Activated CD4-positive, alpha-beta T cell treated with anti-CD3 and anti-CD28 coated beads, Interleukin-2, amount 50 U/mL, for 48 hours (primary cell): ENCODE measurements at places on chromosomes 1 and 21.
A peak's percentile ranks its signal among the peaks of the same experiment; 100 is the strongest.

DNA sequence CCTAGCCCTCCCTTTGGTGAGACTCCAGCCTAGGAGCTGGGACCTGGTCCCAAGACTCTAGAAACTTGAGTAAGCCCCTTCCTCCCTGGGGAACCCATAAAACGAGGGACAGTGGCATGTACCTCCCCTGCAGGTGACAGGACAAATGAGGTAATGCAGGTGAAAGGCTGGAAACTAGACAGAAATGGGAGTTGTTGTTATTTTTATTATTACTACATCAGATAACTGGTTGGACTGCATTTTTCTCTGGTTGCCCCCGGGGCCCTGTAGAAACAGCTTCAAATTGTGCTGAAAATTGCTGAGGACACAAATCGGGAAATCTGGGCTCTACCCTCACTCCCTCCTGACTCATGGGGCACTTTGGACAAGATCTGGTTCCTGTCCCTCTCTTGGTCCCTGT lies 132.3 kb upstream of the WNT4 start:
- DNase-seq = no peak

DNA sequence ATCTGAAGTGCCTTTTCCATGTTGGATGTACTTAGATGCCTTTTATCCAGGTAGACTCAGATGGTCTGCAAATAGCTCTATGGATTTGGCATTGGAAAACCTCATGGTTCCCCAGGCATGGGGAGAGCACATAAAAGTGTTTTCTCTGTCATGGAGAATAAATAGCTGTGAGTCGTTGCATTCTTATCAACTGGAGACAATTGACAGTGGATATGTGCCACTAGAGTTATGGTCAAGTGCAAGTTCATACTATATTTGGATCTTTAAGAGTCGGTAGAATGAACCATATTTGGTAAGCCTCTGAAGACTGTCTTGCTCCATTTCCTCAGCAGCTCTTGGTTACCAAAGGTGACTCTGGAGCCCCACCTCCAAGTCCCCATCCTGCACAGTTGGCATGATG lies 83.7 kb downstream of the ROR1 start:
- no peak for DNase-seq

DNA sequence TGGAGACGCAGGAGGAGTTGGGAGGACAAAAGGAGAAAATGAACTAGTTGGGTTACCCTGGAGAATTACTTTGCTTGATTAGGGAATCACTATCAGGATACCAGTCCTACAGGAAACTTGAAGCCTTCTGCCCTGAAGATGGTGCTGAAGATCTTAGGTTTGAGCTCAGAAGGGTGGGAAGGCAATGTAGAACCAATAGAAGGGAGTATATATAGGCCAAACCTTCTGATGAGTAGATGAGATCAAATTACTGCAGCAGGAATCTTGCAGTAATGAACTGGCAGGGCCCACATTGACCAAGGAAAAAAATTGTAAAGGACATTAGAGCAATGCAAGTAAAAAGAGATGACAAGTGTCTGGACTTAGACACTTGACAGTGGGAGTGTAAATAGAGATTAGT lies 116.3 kb upstream of the CACYBP start:
- no peak for DNase-seq

- DNase-seq = no peak
These were observed 163.4 kb upstream of the CACNA1E start for GRCh38 chr1:181319907-181320306.

GRCh38 chr1:84883286-84883685 lies 9.7 kb downstream of the LPAR3 start:
- no peak for DNase-seq

- DNase-seq = no peak
These were observed 870.1 kb downstream of the BRINP3 start for GRCh38 chr1:189607477-189608096.

DNA sequence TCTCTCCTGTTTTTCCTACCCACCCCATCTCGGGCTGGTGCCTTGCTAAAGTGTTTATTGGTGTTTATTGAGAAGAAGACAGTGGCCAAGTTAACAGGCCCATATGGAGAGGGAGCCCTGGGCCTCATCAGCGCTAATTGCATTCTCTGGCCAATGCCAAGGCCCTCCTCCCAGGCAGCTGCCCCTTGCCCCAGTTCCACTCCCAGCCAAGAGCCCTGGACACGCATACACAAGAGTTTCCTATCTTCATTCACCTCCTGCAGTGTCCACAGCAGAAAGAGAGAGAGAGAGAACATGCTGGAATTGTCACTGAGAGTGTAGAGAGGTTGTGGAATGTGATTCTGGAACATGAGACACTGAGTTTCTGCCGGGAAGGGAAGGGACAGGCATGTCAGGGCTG lies 25.4 kb upstream of the VWA5B1 start:
- no peak for DNase-seq

DNA sequence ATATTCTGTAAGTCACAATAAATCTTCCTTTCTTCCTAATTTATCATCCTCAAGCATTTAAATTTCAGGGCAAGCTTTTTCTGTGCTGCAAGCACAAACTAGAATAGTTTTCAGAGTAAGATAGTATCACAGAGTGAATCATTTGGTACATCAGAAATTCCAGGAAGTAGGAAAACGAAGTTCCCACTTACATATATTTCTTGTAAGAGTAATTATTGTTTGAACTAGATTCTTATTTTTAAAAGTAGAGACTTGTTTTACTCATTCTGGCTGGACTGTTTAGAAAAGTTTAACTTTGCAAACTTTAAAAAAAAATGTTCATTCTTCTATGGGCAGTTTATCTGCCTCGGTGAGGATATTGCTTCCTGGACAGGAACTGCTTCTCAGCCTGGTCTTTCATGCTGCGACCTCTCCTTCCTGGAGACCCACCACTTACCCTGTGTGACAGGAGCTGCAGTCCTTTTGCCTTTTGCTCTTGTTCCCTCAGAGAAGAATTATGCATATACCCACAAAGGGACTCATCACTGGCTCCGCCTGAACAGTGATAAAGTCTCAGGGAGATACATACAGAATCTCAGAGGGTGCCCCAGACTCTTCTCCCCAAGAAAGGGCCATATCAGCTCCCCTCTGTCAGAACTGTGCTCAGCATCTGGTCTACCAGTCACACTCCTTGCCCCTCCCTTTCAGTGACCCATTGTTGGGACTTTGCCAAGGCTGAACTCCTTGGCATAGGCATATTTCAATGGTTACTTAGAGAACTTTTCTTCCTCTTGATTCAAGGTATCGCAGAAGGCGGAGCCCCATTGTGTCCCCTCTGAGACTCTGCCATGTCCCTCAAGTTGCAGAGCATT lies 102.7 kb upstream of the CD55 start:
- no peak for DNase-seq

DNA sequence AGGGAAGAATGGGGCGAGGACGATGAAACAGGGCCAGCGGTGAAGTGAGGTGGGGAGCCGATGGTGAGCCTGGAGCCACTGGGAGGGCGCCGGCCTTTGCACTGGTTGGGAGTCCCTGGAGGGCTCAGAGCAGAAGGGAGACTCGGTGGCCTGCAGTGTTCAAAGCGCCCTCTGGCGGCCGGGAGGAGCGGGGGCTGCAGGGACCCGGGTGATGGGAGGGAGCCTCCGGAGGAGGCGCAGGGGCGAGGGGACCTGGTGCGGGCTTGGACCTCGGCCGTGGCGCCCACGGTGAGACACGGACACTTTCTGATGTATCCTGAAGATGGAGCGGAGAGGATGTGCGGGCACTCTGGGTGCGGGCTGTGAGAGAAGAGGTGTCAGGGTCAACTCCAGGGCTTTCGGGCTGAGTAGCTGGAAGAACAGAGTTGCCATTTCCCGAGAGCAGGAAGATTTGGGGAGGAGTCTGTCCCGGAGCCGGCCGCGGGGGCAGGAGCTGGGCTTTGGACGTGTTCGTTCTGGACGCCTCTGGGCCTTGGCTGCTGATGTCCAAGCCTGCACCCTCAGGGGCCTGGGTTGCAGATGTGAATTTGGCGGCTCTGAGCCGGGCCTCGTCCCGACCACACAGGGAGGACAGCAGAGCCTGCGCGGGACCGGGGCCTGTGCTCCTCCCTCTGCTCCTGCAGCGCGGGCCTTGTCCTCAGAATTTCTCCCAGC lies 29.7 kb downstream of the HEYL start:
- peak; percentile 90 for DNase-seq

DNA sequence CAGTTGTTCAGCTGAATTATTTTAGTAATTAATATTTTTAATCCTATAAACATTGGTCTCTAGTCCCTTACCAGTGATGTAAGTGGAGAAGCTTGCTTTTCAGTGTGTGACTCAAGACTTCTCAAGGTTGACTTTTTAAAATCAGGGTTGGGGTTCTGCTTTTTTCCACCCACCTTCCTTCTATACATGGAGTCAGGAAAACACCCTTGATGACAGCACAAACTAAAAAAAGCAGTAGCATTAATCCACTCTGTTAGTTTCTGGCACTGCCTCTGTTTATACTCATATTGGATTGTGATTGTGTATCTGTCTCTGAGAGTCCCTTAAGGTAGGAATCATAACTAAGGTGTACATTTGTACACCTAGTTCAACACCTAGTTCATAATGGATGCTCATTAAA lies 8.3 kb upstream of the PLEKHO1 start:
- DNase-seq = no peak

- DNase-seq = no peak
These were observed 534.6 kb upstream of the PTBP2 start for GRCh38 chr1:96187020-96187419.

DNA sequence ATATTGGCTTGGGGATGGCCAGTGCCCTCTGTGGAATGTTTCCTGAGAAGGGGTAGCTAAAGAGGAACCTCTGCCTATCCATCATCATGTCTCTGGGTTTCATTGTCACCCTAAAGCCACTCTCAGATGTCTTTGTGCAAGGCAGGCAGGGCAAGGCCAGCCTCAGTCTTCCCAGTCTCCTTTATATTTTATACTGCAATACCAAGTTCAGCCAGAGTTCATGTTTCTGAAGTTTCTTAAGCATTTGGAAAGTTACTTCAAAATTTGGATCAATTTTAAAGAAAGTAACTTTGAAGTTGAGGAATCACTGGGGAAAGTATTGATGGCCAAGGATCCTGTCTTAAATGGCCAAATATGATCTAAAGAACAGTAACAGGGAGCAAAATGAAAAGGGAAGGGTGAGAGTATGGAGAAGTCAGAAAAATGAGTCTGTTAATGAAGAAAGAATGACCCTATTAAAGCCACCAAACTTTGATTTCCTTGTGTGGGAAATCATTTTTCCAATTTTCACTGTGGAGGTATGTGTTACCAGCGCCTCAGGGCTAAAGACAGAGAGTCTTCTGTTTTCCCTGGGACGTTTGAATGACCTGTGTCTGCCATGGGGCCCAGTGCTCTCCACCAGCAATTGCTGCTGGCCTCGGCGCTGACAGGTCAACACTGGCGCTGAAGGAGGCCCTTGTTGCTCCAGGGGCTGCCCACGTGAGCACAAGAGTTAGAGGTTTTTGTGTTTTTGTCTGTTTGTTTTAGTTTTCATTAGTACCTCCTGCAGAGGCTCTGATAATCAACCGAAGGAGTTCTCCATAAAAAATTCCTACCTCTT lies 93.9 kb downstream of the ATP5PO start:
- DNase-seq = no peak

- DNase-seq = no peak
These were observed 57.2 kb downstream of the EDN2 start for GRCh38 chr1:41427122-41427913.

- DNase-seq = no peak
These were observed 690.7 kb downstream of the RWDD3 start for GRCh38 chr1:95924684-95925083.

- no peak for DNase-seq
These were observed 39.7 kb upstream of the TIAM1 start for GRCh38 chr21:31383770-31384169.

GRCh38 chr1:159952932-159953331 lies 1.1 kb downstream of the SLAMF9 start:
- no peak for DNase-seq

GRCh38 chr1:240538776-240539430 lies 73.1 kb downstream of the GREM2 start:
- no peak for DNase-seq

DNA sequence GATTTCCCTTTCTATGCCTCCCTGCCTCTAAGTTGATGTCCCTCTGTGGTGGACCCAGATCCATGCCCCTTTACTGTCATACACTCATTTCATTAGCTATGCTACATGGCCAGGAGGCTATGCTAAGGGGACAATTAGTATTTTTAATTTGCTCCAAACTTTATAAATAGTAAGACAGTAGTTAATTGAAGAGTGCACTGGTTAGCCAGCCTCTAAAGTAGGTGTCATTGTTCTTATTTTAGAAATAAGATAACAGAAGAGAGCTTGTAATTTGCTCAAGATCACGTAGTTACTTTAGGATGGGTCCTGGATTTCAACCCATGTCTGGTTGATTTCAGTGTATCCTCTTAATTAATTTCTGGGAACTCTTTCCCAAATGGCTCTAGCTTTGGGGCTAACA lies 29.4 kb upstream of the GNG12 start:
- DNase-seq = no peak

GRCh38 chr1:162040657-162041056 lies 17.0 kb upstream of the OLFML2B start:
- DNase-seq = no peak
